ENCODE measurements at places on chromosomes 1 and 21.

- DNase-seq: no peak
These were observed 129.7 kb upstream of the RUNX1 start for GRCh38 chr21:35178827-35179226.

DNA sequence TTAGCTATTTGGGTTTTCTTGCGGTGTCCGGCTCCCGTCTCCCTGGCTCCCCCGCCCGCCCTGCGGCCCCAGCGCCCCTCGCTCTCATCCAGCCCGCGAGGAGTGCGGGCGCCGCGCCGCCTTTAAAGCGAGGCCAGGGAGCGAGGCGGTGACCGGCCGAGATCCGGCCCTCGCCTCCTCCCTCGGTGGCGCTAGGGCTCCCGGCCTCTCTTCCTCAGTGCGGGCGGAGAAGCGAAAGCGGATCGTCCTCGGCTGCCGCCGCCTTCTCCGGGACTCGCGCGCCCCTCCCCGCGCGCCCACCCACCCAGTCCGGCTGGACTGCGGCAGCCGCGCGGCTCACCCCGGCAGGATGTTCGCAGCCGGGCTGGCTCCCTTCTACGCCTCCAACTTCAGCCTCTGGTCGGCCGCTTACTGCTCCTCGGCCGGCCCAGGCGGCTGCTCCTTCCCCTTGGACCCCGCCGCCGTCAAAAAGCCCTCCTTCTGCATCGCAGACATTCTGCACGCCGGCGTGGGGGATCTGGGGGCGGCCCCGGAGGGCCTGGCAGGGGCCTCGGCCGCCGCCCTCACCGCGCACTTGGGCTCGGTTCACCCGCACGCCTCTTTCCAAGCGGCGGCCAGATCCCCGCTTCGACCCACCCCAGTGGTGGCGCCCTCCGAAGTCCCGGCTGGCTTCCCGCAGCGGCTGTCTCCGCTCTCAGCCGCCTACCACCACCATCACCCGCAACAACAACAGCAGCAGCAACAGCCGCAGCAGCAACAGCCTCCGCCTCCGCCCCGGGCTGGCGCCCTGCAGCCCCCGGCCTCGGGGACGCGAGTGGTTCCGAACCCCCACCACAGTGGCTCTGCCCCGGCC lies 492 bp downstream of the HLX start:
- no peak for DNase-seq

DNA sequence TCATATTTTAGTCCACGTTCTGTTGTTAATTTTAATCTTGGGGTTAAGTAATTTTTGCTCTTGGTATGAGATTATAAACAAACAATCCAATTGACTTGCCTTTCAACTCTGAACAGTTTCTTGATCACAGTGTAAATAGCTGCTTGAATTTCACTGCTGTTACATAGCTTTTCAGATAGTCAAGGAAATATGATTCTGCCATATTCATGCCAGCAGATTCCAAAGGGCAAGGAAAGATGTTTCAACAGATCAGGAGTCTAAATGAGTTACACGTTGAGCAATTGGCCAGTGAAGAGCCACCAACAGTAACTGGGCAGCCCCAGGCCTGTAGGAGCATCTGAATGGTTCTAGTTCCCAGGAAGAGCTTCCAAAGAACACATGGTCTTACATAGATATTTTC lies 93.6 kb downstream of the LEPR start:
- DNase-seq: no peak

DNA sequence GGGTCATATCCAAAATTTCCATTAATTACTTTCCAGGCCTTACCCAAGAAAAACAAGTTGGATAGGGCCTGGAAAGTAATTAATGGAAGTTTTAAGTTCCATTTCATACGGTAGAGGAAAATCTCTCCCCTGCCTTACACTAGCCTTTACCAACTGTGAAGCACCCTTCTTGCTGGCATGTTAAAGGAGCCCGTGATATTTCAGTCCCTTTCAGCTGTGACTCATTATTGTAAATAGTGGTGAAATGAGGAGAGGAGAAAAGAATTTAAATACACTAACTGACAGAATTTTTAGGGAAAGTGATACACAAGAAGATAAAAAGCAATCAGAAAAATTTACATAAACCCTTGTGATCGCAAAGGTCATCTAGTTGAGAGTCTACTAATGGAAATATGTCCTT lies 20.3 kb upstream of the KAZN start:
- no peak for DNase-seq

GRCh38 chr1:164767752-164768402 lies 208.9 kb downstream of the PBX1 start:
- no peak for DNase-seq

- no peak for DNase-seq
These were observed 6.7 kb upstream of the MYOM3 start for GRCh38 chr1:24118410-24119242.

DNA sequence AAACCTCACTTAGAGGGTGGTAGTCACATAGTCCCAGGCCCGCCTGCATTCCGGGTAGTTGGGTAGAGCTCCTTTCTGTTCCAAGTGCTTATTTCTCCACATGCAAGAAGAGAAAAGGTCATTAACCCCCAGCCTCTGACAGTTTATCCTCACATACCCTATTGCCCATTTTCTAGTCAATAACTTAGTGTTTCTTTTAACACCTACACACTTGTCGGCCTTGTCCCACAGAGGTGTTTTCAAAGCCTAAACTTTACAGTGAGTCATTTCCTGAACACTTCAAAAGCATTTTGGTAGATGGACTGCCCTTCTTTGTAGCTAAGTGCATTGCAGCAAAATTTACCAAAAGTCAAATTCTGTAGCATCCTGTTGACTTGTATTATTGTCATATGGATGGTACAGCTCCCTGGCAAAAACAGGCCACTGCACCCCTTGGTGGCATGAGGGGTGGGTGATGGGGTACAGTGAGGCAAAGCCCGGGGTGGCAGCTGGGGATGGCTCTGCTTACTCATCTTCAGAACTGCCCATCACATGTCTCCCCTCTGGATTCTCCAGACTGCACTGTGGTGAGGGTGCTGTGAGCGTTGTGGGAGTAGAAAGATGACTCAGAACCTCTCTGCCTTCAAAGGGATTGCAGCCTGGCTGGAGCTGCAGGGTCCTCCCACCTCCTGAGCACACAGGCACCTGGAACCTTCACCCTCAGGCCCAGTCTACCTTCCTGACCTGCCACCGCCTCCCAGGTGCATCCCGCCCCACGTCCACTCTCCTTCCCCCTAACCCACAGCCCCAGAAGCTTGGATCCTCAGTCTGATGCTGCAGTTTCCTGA lies 45.8 kb upstream of the DMRTB1 start:
- peak; percentile 32 for DNase-seq

- DNase-seq: no peak
These were observed 25.2 kb downstream of the B3GALT5 start for GRCh38 chr21:39637971-39638240.

DNA sequence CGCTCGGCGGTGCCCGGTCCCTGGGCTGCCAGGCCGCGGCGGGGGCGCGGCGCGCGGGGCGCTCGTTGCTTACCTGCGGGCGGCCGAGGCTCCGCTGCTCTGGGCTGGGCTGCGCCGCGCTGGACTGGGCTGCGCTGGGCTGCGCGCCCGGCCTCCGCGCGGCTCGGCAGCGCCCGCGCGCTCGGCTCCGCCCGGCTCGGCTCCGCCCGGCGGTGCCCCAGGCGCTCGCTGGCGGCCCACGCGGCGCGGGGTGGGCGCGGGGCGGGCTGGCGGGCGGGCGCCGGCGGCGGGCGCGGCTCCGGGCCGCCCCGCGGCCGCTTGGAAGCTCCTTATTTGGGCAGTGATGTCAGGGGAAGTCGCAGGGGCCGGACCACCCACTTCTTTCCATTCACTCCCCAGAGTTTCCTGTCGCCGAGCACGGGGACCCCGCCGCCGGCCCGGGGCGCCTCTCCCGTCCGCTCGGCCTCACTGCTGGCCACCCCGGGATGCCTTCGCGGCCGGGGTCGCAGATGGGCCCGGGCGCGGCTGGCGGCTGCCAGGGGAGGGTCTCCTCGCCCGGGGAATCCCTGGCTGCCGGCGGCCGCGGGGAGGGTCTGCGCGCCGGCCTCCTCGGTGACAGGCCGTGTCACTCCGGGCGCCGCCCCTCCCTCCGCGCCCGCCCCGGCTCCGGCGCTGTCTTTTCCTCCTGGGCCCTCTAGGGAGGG lies 177.7 kb upstream of the EDN2 start:
- DNase-seq: peak; percentile 63

DNA sequence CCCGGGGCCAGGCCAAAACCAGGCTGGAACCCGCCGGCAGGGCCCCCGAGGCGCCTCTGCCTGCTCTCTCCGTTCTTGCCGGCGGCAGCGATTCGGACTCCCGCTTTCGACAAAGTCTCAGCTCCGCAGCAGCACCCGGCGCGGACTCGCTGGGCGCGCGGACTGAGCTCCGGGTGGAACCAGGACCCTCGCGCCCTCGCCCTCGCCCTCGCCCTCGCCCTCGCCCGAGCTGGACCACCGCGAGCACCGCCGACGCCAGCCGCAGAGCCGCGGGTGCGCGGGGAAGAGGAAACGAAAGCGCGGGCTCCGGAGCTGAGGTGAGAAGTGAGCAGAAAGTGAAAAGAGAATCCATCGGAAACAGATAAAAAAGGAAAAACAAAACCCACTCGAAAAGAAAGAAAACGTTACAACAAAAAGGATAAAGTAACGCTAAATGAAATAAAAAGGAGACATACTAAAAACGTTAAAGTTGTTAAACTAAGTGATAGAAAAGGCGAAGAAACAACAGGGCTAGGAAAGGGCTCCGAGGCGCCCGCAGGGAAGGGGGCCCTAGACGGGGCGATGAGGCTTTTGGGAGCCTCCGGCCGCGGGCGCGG lies 64.9 kb downstream of the MEF2D start:
- DNase-seq: no peak

GRCh38 chr1:23592209-23592892 lies 33.0 kb upstream of the ID3 start:
- DNase-seq: no peak

DNA sequence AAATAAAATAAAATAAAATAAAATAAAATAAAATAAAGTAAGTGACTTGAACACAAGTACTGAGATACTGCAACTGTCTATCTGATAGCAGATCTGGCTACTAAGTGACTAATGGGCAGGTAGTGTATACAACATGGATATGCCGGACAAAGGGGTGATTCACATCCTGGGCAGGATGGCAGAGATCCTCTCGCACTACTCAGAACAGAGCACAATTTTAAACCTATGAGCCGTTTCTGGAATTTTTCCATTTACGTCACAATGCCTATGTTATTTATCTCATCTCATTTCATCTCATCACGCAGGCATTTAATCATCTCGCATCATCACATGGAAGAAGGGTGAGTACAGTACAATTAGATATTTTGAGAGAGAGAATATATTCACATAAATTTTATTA lies 233.3 kb upstream of the COA6 start:
- DNase-seq: peak; percentile 14

- DNase-seq: no peak
These were observed 29.2 kb downstream of the DNASE2B start for GRCh38 chr1:84427250-84428188.

DNA sequence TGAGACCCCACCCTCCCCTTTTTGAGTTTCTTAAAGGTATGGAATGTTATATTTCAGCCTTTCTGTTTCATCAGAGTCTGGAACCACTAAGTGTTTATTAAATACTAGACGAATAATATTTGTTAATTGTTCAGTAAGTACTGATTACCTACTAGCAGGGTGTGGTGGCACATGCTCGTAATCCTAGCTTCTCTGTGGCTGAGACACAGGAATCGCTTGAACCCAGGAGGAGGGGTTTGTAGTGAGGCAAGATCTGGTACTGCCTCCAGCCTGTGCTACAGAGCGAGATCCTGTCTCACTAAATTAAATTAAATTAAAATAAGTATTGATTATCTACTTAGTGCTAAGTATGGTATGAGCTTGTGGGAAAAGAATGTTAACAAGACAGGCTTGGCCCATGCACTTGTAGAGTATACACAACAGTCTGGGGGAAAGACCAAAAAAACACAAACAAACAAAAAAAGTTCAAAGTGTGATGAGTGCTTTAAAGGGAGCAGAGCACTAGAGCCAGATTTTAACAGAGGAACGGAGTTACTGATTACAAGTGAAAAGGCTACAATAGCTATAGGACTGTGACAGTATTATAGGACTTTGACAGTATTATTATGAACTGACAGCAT lies 2.4 kb downstream of the CEPT1 start:
- no peak for DNase-seq

- DNase-seq: no peak
These were observed 393.1 kb downstream of the RRAGC start for GRCh38 chr1:38466487-38466886.

DNA sequence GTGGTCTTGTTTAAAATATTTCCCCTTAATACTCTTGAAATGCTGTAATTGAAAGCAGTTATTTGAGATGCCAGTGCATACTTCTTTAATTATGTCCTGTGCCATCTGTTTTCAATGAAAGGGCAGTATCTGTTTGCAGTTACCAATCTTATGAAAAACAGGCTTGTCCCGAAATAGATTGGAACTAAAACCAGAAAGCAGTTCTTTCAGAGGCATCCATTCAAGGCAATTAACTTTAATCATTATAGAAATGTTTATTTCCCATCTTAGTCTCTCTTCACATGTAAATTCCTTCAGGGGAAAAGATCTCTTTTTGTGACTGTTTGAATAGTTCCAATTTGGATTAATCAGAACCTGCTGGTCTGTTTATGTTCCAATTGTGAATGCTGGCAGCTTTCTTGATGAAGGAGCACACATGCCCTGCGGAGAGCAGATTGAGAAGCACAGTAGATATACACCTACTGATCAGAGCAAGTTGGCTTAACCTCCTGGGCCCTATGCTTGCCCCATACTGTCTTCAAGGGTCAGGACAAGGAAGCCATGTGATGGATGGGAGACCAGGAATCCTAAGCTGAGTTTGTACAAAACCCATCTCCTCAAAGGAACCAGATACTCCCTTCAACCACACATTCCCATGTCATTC lies 41.6 kb upstream of the MROH9 start:
- DNase-seq: peak; percentile 73

GRCh38 chr21:32101277-32101676 lies 177.6 kb downstream of the MIS18A start:
- DNase-seq: no peak

DNA sequence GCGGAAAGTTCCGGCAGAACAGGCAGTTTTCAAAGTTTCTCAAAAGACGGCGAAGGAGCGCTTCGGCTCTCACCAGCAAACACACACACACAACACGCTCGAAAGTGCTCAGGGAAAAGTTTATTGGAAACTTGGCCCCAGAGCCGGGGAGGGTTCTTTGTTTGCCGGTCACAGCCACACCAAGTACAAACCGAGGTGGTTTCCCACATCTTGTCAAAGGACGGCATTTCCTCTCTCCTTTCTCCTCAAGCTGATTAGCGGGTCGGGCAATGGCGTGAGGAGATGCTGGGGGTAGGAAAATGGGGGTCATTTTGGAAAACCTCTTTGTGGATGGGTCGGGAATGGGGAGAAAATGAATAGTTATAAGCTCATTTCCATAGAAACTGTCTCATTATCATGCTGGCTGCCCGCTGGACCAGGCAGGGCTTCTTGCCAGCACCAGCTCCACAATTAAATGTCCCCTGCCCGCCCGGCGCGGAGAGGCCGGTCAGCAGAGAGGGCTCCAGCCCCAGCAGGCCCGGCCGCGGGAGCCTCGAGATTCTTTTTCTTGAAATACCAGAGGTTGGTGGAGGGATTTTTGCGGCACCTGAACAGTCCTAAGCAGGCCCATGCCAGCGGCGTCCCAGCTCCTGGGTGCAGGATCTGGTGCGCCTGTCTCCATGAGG lies 92.3 kb downstream of the PRDM16 start:
- no peak for DNase-seq

GRCh38 chr1:216207154-216207553 lies 216.1 kb downstream of the USH2A start:
- no peak for DNase-seq

GRCh38 chr1:183432548-183432875 lies 14.3 kb upstream of the NMNAT2 start:
- DNase-seq: no peak

- DNase-seq: no peak
These were observed 398.5 kb upstream of the ADAMTS5 start for GRCh38 chr21:27365394-27365793.

Data from fibroblast of skin of left quadriceps (primary cell).